Activated CD4-positive, CD25-positive, alpha-beta regulatory T cell treated with anti-CD3 and anti-CD28 coated beads, Interleukin-2, amount 50 U/mL, for 16 hours (primary cell): ENCODE measurements at places on chromosomes 3 and 15.

GRCh38 chr3:29318251-29318650 lies 37.4 kb downstream of the RBMS3 start:
- DNase-seq, result no peak

- no peak for DNase-seq
These were observed 97.1 kb upstream of the SNRPA1 start for GRCh38 chr15:101391981-101392640.

DNA sequence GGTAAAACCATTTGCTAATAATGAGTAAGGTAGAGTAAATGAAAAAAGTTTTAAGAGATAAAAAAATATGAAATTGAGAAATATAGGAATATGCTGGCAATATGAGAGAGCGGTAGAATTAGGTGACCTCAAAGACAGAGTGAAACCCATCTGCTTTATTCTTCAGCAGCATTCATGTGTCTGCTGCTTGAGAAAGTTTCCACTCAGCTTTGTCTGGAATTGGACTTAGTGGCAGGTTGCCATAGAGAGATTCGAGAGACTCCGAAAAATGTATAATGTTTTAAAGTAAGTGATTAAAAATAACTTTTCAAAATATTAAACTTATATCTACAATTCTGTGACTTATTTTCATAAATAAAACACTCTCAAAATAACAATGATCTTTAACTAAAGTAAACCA lies 5.0 kb downstream of the SUCNR1 start:
- no peak for DNase-seq

DNA sequence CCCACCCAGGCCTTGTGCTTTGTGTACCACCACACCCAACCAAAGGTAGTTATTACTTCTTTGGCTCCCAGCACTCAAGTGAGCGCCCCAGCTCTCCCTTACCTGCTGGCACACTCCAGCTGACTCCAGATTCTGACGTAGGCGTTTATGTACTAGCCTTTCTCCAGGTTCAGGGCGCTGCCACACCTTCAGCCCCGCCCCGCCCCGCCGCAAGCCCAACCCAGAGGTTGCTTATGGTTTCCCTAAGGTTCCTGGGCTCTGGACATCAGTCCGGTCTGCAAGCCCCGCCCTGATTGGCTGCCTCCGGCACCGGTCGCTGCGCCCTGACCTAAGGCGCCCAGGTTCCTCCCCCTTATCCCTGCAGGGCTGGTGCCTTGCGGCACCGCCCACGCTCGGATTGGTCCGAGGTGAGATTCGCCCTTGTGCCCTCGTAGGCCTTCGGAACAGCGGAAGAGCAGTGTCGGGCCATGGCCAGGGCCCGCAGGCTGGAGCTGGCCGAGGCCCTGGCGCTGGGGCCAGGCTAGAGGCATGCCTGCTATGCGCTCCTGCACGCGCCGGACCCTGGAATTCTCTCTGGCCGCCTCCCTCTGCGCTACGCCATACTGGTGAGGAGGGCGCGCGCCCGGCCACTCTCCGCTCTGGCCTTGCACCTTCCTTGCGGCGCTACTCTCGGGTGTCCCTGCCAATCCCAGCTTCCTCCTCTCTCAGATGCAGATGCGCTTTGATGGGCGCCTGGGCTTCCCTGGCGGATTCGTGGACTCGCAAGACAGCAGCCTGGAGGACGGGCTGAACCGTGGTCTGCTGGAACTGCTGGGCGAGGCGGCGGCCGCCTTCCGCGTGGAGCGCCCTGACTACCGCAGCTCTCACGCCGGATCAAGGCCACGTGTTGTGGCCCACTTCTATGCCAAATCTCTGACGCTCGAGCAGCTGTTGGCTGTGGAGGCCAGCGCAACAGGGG lies 19.8 kb upstream of the NUDT16 start:
- no peak for DNase-seq

- DNase-seq, result no peak
These were observed 388.4 kb upstream of the CBLB start for GRCh38 chr3:106257172-106257571.

DNA sequence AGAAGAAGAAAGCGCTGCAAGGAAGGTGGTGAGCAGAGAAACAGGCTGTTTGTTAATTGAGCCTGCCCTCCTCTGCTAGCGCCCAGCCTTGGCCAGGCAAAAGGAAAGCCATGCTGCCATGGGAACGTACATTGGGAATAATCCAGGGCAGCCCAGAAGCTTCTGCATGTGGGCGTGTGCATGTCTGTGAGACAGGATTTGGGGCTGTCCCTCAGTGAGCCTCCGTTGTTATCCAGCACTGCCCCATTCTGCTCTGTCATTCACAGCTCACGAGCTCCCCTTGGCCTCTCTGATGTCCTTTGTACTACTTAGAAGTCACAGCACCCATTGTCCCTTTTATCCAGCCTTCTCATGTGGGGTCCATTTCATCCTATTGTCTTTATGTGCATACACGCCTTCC lies 239.1 kb upstream of the ROPN1 start:
- no peak for DNase-seq

DNA sequence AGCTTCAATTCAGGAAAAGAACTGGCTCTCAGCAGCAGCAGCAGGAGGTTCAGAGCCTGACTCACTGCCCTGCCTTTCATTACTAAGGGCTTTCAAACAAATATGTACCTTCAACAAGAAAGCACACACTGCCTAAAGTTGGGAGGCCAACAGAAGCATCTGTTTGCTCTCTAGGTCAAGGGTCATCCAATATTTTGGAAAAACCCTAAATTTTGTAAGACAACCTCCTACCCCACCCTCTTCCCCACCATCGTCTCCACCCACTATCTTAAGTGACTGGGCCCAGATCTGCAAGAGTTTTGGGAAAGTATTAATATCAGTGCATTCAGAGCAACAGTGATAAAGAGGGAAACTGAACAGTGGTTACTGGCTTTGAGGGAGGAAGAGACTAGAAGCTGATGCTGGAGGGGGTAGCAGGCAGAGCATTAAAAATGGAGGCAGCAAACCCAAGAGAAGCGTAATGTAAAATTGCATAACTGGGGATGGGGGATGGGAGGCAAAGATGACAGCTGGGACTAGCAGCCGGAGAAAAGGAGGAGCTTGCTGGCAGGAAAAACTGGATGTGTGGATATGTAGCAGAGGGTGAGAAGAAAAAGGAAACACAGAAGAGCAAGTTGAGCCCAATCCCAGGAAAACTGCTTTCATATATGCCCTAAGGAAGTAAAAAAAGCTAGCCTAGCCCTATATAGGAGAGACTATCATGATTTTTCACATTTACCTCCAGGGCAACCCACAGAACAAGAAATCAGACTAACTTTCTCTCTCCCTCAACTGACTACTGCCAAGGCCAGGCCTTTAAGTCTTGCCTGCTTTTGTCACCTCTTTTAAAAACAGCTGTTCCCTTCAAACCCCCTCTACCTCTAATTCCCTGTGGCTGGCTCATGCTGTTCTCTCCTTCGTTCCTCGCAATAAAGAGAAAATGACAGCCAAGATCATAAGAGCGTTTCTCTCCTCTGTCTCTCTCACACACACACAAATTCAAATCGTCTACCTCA lies 31.4 kb downstream of the NPTN start:
- no peak for DNase-seq

- DNase-seq, result no peak
These were observed 66.6 kb downstream of the PDZRN3 start for GRCh38 chr3:73557986-73558726.

- no peak for DNase-seq
These were observed 38.8 kb downstream of the EDC3 start for GRCh38 chr15:74656935-74657535.

GRCh38 chr3:130341882-130342281 lies 3.6 kb upstream of the COL6A5 start:
- DNase-seq, result no peak

- no peak for DNase-seq
These were observed 15.2 kb upstream of the PLXND1 start for GRCh38 chr3:129621626-129622225.

DNA sequence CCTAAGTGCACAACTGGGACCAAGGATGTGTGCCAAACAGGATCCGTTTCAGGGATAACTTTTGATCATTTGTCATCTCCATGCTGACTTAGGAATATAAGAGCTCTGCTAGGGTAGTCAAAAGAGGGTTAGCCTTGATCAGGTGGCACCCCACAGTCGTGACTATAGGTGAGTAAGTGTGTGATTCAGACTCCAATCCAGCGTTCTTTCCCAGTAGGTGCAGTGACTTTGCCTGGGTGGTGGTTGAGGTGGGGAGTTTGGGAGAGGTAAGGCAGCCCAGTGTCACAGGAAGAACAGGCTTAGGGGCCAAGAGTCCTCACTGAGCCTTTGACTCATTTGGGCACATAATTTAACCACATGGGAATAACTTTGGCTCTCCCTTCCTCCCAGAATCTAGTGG lies 51.0 kb downstream of the CHDH start:
- DNase-seq, result no peak

- no peak for DNase-seq
These were observed 46.2 kb downstream of the CRTAP start for GRCh38 chr3:33159981-33160380.

DNA sequence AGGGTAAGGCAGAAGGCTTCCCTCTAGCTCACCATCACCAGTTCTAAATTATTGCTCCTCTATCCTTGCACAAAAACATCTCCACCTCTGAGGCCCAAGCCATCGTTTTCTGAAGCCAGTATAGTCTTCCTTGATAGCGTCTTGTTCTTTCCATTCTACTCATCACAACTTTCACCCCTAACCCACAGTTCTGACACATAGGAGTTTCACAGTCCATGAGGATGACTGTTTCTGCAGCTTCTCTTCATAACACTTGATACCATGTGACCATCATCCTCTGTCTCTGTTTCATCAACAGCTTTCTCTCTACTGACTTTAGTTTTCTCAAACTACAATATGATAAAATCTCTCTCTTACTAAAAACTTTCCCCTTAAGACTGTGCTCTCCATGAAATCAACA lies 1166.5 kb downstream of the ROBO1 start:
- DNase-seq, result no peak

- DNase-seq, result no peak
These were observed 95.8 kb upstream of the KLF13 start for GRCh38 chr15:31230630-31231485.

DNA sequence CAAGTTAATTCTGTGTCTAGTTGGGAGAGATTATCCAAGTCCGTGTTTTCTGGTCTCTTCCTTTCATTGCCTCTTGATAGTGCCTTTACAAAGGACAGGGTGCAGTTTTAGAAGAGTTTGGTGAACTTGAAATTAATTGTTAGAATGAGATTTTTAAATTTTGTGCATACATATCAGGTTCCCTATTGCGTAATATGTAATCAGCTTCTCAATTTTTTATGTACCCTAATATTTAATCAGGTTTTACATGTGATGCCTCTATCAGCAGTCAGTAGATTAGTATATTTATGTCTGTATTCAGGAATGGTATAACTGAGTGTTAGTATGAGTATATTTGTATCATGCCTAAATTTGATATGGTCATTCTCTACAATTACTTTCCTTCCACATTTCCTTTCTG lies 4.9 kb downstream of the SEC62 start:
- no peak for DNase-seq

DNA sequence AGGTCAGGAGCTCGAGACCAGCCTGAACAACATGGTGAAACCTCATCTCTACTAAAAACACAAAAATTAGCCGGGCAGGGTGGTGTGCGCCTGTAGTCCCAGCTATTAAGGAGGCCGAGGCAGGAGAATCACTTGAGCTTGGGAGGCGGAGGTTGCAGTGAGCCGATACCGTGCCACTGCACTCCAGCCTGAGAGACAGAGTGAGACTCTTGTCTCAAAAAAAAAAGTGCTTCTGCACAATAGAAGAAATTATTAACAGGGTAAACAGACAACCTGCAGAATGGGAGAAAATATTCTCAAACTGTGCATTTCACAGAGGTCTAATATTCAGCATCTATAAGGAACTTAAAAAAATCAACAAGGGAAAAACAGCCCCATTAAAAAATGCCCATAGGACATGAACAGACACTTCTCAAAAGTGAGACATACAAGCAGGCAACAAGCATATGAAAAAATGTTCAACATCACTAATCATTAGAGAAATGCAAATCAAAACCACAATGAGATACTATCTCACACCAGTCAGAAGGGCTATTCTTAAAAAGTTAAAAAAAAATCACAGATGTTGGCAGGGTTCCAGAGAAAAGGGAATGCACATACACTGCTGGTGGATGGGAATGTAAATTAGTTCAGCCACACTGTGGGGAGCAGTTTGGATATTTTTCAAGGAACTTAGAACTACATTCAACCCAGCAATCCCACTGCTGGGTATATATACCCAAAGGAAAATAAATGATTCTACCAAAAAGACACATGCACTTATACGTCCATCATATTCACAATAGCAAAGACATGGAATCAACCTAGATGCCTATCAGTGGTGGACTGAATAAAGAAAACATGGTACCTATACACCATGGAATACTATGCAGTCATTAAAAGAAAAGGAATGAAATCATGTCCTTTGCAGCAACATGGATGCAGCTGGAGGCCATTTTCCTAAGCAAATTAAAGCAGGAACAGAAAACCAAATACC lies 75.5 kb downstream of the MSL2 start:
- DNase-seq, result no peak

- DNase-seq, result no peak
These were observed 205.3 kb downstream of the SOX2 start for GRCh38 chr3:181917027-181917426.

DNA sequence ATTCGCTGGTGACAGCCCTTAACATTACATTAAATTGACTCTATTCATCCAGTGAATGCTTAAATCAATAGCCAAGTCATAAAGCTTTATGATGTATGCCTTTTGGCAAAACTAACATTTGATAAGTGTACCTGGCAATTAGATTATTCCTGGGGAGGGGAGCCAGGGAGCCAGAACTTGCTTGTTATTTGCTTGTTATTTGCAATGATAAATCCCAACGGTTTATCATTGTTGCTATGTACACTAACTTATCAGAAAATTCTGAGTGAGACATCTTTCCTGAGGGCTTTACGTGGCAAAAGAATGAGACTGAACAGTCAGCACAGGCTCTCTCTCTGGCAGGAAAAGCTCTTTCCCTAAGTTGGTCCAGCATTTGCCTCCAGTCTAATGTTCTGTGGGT lies 35.8 kb upstream of the FBN1 start:
- DNase-seq, result no peak

- DNase-seq, result no peak
These were observed 43.4 kb downstream of the HCN4 start for GRCh38 chr15:73325191-73325861.

- DNase-seq, result no peak
These were observed 804 bp upstream of the BRPF1 start for GRCh38 chr3:9730657-9731205.

- DNase-seq, result no peak
These were observed 8.8 kb downstream of the NECTIN3 start for GRCh38 chr3:111080413-111080812.

DNA sequence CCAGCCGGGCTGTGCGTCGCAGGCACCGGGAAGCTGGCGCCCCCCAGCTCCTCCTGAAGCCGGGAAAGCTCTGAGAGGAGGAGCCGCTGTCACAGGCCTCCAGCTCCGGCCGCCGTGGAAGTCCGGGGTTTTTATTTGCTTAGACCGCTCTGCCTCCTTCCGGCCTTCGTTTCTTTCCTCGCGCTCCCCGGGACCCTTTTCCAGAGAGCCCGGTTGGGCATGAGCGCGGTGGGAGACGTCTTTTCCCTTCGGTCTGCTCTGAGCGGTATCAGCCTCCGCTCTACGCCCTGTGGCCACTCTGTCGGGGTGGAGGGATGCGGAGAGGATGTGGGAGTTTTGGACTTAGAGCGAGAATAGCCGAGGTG lies 559 bp downstream of the SENP5 start:
- no peak for DNase-seq

GRCh38 chr3:111260878-111261277 lies 189.3 kb downstream of the NECTIN3 start:
- DNase-seq, result no peak
